ENCODE measurements at places on chromosomes 12 and 14. TPM values are rescaled to one million over a fixed set of nuclear protein-coding genes. Genes with fewer than 3 reads are reported as not detected.

DNA sequence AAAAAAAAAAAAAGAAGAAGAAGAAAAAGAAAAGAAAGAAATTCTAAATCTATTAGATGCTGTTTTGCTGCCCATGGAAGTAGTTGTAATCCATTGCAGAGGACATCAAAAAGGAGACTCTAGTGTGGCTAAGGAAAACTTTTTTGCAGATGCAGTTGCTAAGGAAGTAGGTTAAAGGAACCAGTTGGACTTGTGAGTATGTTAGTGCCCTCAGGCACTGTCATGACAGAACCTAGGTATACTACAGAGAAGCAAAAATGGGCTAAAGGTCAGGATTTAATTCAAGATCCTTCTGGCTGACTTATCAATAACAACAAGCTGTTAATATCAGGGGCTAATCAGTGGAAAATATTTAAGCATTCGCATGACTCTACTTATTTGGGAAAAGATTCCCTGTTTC lies 1571.6 kb upstream of the FLRT2 start:
- no peaks in the 10 kb centered on the region for H3K27me3 ChIP-seq
- DNase-seq = no peak
- no peak overlapping the region for H3K4me3 ChIP-seq
- H3K27ac ChIP-seq = no peak overlapping the region

GRCh38 chr12:125187148-125187745 lies 122.0 kb downstream of the AACS start:
- no peak overlapping the region for H3K27ac ChIP-seq
- H3K36me3 ChIP-seq = no peaks in the 10 kb centered on the region
- no peak overlapping the region for H3K4me3 ChIP-seq
- peaks cover 11% of the 10 kb centered on the region for H3K4me1 ChIP-seq

PARPBP gene
- total RNA-seq = 11.0 TPM

- no peak overlapping the region for H3K4me3 ChIP-seq
- H3K27ac ChIP-seq = no peak overlapping the region
- peaks cover 17% of the 10 kb centered on the region for H3K4me1 ChIP-seq
- no peak for DNase-seq
Observed at GRCh38 chr14:67994531-67994930, 175.0 kb downstream of the RAD51B start.

GRCh38 chr12:124720681-124721500 lies 142.8 kb downstream of the SCARB1 start:
- H3K4me3 ChIP-seq = no peak overlapping the region
- peaks cover 12% of the 10 kb centered on the region for H3K4me1 ChIP-seq
- DNase-seq = peak; percentile 67
- peak overlapping the region; percentile 74 for H3K27ac ChIP-seq

- no peak overlapping the region for H3K4me3 ChIP-seq
- H3K4me1 ChIP-seq = no peaks in the 10 kb centered on the region
- no peak for DNase-seq
- no peaks in the 10 kb centered on the region for H3K27me3 ChIP-seq
Observed at GRCh38 chr14:80117876-80118275, 93.4 kb downstream of the DIO2 start.

BIN2 gene
- total RNA-seq = 0.07 TPM

INHBC gene
- 1.8 TPM for total RNA-seq

STXBP6 gene
- total RNA-seq = 48.8 TPM

- H3K27ac ChIP-seq = no peak overlapping the region
- DNase-seq = no peak
- H3K4me1 ChIP-seq = no peaks in the 10 kb centered on the region
- H3K27me3 ChIP-seq = no peaks in the 10 kb centered on the region
- no peak overlapping the region for H3K4me3 ChIP-seq
Observed at GRCh38 chr12:81722004-81722403, 37.1 kb downstream of the PPFIA2 start.

CDKN3 gene
- 11.7 TPM for total RNA-seq

- no peaks in the 10 kb centered on the region for H3K27me3 ChIP-seq
- H3K4me3 ChIP-seq = no peak overlapping the region
- peak overlapping the region; percentile 90 for H3K27ac ChIP-seq
- peaks cover 22% of the 10 kb centered on the region for H3K4me1 ChIP-seq
- peak; percentile 47 for DNase-seq
Observed at GRCh38 chr14:76901171-76902055, 75.2 kb downstream of the LRRC74A start.

DNA sequence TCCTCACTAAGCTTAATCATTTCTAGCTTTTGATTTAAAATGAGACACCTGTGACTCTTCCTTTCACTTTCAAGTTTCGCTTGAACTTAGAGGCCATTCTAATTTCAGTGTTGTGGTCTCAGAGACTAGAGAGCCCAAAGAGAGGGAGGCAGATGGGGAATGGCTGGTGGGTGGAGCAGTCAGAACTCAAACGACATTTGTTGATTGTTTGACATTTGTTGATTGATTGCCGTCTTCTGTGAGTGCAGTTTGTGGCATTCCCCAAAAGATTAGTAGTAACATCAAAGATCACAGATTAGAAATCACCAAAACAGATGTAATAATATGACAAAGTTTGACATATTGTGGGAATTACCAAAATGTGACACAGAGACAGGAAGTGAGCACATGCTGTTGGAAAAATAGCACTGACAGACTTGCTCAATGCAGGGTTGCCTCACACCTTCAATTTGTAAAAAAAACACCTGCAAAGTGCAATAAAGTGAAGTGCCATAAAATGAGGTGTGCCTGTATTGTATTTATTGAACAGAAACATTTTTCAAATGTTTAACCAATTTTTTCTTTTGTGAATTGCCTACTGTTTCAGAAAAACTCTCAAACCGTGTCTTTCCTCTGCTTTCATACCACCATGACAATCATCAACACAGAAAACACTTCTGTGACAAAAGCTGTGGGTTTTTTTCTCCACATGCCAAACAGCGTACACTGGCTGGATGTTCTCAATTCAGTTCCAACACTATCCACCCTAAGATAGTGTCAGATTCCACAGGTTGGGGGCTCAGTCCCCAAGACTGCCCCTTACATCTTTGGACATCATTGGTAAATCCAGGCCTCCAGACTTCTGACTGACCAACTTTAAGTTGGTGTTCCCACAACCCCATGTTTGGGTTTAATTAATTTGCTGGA lies 376.3 kb upstream of the RGS6 start:
- no peaks in the 10 kb centered on the region for H3K27me3 ChIP-seq
- peak overlapping the region; percentile 91 for H3K27ac ChIP-seq
- DNase-seq = peak; percentile 36

- DNase-seq = no peak
- H3K27me3 ChIP-seq = no peaks in the 10 kb centered on the region
- H3K36me3 ChIP-seq = no peaks in the 10 kb centered on the region
- H3K4me3 ChIP-seq = no peak overlapping the region
Observed at GRCh38 chr12:3700861-3701260, 52.0 kb downstream of the CRACR2A start.

DNA sequence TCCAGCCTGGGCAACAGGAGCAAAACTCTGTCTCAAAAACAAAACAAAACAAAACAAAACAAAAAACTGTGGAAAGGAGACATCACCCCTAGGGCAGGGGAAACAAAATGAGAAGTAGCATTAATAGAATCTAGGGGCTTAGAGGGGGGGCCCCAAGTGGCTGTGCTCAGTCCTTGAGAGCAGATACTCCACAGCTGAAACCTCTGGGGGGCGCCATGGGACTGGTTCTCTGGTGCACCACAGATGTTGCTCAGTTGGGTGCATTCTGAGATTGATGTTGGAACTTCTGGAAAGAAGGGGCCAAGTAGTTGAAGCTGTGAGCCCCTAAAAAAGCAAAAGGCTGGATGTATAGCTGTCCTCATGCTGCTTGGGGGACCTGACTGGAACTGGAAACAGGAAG lies 11.8 kb upstream of the SYNE2 start:
- no peaks in the 10 kb centered on the region for H3K4me1 ChIP-seq
- no peak for DNase-seq
- no peaks in the 10 kb centered on the region for H3K36me3 ChIP-seq
- H3K27ac ChIP-seq = no peak overlapping the region

GRCh38 chr14:78576437-78577166 lies 406.4 kb downstream of the NRXN3 start:
- H3K4me1 ChIP-seq = no peaks in the 10 kb centered on the region
- no peak for DNase-seq
- no peaks in the 10 kb centered on the region for H3K36me3 ChIP-seq
- H3K27me3 ChIP-seq = no peaks in the 10 kb centered on the region
- H3K4me3 ChIP-seq = no peak overlapping the region

ADAM20 gene
- total RNA-seq = 0.08 TPM

DNA sequence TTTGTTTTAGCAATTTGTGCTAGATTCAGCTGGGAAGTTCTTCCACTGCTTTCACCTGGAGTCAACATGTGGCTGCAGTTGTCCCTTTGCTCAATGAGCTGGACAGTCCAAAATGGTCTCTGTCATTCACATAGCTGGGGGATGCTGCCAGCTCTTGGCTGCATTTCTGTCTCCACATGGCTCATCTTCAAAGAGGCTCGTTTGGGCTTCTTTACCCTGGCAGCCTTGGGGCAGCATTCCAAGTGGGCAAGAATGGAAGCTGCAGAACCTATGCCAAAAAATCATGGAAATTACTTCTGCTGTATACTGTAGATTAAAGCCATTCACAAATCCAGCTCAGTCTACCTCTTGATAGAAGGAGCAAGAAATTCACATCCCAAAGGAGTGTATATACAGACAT lies 199.1 kb downstream of the SLC5A8 start:
- H3K4me1 ChIP-seq = no peaks in the 10 kb centered on the region
- no peak overlapping the region for H3K27ac ChIP-seq
- no peaks in the 10 kb centered on the region for H3K27me3 ChIP-seq

DNA sequence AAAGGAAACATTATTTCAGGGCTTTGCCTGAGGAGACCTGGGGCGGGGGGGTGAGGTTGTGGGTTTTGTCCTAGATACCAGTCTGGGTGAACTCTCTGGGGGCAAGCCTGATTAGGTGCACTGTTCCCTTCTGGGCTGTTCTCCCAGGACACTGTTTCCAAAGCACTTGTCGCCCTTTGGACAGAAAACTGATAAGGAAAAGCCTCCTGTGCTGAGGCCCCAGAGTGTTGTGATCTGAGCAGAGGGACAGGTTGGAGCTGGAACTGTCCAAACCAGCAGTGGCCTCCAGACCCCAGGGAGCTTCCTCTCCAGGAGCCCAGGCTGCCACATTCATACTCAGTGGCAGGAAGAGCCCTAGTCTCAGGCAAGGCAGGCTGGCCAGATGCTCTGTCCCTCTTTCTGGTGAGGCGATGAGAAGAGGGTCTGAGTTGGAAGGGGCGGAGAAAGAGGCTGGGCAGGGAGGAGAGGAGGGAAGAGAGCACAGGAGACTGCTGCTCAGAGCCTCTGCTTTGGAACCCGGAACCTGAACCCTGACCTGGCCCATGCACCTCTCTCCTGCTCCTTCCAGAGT lies 1.9 kb downstream of the GALNT16 start:
- peaks cover 36% of the 10 kb centered on the region for H3K27me3 ChIP-seq
- H3K4me1 ChIP-seq = peaks cover 11% of the 10 kb centered on the region
- peak; percentile 64 for DNase-seq
- H3K27ac ChIP-seq = peak overlapping the region; percentile 64
- no peak overlapping the region for H3K4me3 ChIP-seq

IAPP gene
- not detected for total RNA-seq

- H3K4me3 ChIP-seq = no peak overlapping the region
- H3K27ac ChIP-seq = no peak overlapping the region
- no peaks in the 10 kb centered on the region for H3K36me3 ChIP-seq
- no peaks in the 10 kb centered on the region for H3K4me1 ChIP-seq
- no peaks in the 10 kb centered on the region for H3K27me3 ChIP-seq
- no peak for DNase-seq
Observed at GRCh38 chr14:96688629-96689028, 108.6 kb upstream of the VRK1 start.

GRCh38 chr12:21718403-21718802 lies 56.1 kb downstream of the KCNJ8 start:
- no peak for DNase-seq

GRCh38 chr12:124506145-124506831 lies 61.1 kb downstream of the NCOR2 start:
- H3K4me3 ChIP-seq = no peak overlapping the region
- no peaks in the 10 kb centered on the region for H3K27me3 ChIP-seq
- peaks cover 75% of the 10 kb centered on the region for H3K4me1 ChIP-seq
- H3K27ac ChIP-seq = peak overlapping the region; percentile 91
- H3K36me3 ChIP-seq = no peaks in the 10 kb centered on the region

RPL36AL gene
- total RNA-seq = 208 TPM

APOF gene
- total RNA-seq = 0.12 TPM

- H3K27me3 ChIP-seq = no peaks in the 10 kb centered on the region
- no peak overlapping the region for H3K4me3 ChIP-seq
- H3K36me3 ChIP-seq = no peaks in the 10 kb centered on the region
- H3K4me1 ChIP-seq = no peaks in the 10 kb centered on the region
- H3K27ac ChIP-seq = no peak overlapping the region
Observed at GRCh38 chr12:559906-560455, 100.2 kb downstream of the B4GALNT3 start.

All from hepatocyte (in vitro differentiated cells).